Activated T-helper 1 cell treated with anti-CD3 and anti-CD28 coated beads, Interleukin-2, amount 50 U/mL, for 16 hours (primary cell): ENCODE measurements at places on chromosomes 7 and 10.

- DNase-seq: no peak
These were observed 20.8 kb downstream of the RALA start for GRCh38 chr7:39644170-39644569.

DNA sequence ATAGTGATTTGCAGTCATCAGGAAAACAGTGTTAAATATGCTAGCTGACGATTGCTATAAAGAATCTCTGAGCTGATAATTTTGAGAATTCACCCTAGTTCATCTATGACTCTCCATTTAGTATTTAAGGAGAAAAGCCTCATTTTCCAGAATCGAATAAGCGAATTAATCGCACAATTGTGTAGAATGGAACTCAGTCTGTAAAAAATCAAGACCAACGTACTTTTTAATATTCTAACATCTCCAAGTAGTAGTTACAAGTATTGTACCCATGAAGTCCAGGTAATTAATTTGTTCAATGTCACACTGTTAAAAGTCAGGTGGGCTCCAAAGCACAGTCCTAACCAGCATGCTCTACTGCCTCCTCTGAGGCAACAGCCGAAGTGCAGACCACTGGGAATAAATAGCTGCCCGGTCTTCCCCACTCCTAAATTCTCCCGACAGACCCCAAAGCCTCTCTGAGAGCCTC, 380 bp upstream of the AGBL3 start:
- DNase-seq: no peak

GRCh38 chr7:30238721-30239441, 45.5 kb upstream of the ZNRF2 start:
- no peak for DNase-seq

DNA sequence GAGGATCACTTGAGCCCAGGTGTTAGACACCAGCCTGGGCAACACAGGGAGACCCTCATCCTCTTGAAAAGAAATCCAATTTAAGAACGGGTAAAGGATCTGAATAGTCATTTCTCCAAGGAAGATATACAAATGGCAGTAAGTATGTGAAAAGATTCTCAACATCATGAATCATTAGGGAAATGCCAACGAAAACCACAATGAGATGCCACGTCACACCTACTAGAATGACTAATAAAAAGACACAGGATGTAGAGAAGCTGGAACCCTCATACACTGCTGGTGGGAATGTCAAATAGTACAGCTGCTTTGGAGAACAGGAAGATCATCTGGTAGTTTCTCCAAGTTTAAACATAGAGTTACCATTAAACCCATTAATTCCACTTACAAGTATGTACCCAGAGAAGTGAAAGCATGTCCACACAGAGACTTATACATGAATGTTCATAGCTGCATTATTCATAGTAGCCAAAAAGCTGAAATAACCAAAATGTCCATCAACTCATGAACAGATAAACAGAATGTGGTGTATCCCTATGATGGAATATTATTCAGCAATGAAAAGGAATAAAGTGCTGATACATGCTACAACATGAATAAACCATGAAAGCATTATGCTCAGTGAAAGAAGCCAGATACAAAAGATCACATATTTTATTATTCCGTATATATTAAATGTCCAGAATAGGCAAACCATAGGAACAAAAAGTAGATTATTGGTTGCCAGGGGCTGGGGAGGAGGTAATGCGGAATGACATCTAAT, 13.1 kb upstream of the ZMIZ2 start:
- no peak for DNase-seq

GRCh38 chr7:146961617-146962016, 845.0 kb downstream of the CNTNAP2 start:
- DNase-seq: no peak

- DNase-seq: no peak
These were observed 853 bp downstream of the NKX6-2 start for GRCh38 chr10:132784866-132785722.

GRCh38 chr7:75928568-75928914, 13.6 kb downstream of the POR start:
- DNase-seq: no peak

DNA sequence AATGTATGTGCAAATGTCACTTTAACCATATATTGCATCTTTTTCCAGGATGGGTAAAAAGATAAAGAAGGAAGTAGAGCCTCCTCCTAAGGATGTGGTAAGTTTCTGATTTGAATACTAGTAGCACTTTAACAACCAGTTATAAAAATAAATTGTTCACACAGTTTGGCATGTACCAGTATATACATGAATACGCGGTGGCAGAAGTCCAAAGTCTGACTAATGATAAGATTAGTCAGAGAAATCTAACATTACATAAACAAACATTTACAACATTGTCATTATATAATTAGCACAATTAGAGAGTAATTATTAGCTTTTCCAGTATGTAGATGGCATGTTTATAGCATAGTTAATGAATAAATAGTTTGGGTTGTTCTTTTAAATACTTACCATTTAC, 4.1 kb downstream of the ARMC3 start:
- DNase-seq: no peak

DNA sequence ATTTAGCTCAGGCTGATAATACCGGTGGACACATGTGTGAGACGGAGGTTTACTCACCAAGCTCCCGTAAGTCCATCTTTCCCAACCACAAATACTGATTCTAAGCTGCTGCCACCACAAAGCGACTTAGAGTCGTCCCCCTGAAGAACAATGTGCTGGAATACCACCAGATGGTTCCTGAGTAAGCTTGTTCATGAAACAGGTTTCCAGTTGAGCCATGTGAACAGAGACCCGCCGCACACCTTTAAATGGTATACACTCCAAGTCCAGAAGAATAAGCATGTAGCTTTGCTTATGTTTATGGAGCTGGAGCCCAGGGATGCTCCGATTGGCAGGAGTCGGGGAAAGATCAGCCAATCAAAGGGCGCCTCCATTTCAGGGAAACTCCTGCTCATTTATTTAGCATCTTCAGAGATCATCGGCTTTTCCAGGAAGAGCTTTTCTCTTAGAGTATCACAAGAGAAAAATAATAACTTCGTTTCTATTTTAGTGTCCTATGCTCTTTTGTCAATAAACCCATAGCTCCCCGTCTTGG, 261.6 kb upstream of the AOAH start:
- DNase-seq: no peak

DNA sequence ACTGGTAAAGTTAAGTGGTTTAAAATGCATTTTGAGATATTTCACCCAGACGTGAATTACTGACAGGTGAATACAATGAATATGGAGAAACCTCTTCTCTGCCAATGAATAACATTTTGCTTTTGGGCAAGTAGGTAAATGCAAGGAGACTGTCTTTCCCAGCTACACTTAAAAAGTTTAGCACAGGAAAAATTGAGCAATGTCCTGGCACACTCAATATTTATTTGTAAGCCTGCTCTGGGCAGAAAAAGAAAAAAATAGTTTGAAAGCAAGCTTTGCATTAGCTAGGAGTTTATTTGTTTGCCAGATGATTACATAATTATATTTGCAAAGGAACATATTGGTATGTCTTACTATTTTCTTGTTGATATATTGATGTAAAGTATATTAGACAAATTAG, 624.2 kb downstream of the ACTR3B start:
- DNase-seq: no peak

DNA sequence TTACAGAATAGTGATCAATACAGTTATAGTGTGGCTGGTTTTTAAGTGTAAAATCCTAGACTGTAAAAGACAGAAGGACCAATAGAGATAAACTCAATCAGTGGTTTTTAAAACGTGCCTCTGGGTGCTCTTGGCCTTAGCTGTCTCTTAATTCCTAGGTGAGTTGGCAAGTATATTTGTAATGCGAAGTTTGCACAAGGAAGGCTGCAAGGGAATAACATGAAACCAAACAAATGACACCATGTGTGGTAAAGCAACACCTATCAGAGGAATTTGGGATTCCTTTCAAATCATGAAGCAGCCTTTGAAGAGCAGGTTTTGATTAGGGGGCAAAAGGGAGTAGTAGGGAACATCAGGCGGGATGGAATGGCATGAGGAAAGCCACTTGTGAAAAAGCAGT, 284.6 kb downstream of the INHBA start:
- DNase-seq: no peak

- no peak for DNase-seq
These were observed 65.2 kb upstream of the FAM20C start for GRCh38 chr7:127064-127598.

GRCh38 chr7:80873140-80873539, 45.7 kb downstream of the SEMA3C start:
- no peak for DNase-seq

DNA sequence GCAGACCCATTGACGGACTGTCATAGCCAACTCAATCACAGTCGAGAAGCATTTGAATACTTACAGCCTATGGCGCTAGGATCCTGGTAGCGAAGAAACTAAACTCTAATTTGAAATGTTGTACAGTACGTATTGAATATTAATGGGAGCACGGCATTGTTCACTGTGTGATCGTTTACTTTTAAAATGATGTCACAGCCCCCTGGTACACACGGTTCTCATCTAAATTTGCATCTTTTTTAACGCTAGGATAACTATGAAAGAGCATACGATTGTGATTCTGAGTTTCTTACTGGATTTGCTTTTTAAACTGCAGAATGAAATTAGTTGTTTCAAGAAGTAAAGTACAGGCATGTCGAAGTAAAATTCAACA, 895 bp upstream of the NAPEPLD start:
- no peak for DNase-seq

- DNase-seq: no peak
These were observed 108.4 kb downstream of the KLF6 start for GRCh38 chr10:3676564-3676963.

GRCh38 chr10:97323501-97323900, 4.4 kb downstream of the FRAT1 start:
- DNase-seq: no peak

GRCh38 chr7:156994417-156994816, 16.0 kb downstream of the MNX1 start:
- DNase-seq: no peak

- DNase-seq: no peak
These were observed 449.0 kb upstream of the IGFBP3 start for GRCh38 chr7:46369933-46370654.

DNA sequence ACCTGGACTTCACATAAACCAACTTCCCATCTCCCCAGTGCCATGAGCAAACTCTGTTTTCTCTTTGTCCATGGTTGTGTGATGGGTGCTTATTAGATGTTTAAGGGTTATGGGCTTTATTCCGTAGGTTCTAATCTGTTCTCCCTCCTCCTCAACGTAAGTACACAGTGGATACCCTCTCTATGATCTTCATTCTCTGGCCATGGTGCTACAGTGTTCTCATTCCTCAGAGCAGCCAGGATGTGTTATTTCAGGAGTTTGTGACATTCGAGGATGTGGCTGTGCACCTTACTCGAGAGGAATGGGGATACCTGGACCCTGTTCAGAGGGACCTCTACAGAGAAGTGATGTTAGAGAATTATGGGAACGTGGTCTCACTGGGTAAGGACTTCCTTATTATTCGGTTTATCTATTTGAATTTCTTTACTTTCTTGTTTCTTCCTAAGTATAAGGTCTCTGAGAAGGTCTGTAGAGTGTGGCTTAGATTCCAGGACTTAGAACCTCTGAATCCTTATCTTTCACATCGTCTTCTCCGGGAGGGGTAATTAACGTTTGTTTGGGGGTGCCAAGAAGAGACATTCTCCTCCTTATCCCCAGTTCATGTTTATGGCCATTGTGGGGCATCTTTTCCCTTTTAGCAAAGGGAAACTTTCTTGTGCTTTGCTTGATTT, 3.8 kb downstream of the ZNF655 start:
- DNase-seq: no peak

DNA sequence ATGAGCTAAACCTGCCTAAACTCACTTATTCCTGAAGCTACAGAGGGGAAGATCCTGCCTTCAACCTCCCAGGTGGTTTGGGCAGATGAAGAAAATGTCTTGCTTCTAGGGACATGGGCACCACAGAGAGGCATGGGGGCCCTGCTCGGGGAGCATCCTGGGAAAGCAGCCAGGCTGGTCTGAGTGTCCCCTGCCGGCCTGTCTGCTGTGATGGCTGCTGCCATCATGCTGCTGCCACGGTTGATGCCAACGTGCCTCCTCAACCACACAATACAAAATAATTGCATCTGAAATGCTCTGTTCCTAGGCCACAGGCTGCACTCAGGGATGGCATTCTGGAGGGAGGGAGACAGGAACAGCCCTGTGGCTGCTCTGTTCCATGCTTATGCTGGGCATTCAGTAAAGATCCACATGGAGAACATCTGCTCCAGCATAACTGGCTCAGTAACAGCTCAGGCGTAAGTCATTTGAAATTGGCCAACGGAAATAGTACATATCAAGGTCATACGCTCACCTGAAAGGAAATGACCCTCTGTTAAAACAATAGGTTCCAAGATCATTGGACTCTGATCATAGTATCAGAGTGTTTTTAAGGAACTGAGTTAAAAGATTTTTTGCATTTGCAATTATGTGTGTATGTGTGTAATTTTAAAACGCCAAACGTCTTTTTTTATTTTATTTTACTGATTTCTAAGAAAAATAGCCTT, 299.0 kb downstream of the TNS3 start:
- no peak for DNase-seq
